Pulmonary artery endothelial cell (primary cell): ENCODE measurements at places on chromosomes 11 and 22. TPM values are rescaled to one million over a fixed set of nuclear protein-coding genes. Genes with fewer than 3 reads are reported as not detected.

The CCDC34 gene
- total RNA-seq = 4.6 and 6.9 TPM in 2 replicates

The HORMAD2 gene
- not detected in 2 replicates for total RNA-seq

The TBX10 gene
- not detected in 2 replicates for total RNA-seq

The ZNF280B gene
- 0.28 and 0.46 TPM in 2 replicates for total RNA-seq

The SLC5A12 gene
- not detected in 2 replicates for total RNA-seq

The GTSE1 gene
- 8.6 and 15.4 TPM in 2 replicates for total RNA-seq

The MS4A4E gene
- not detected in 2 replicates for total RNA-seq

The C11orf68 gene
- 15.2 and 17.3 TPM in 2 replicates for total RNA-seq

The KCNJ5 gene
- total RNA-seq = 0.04 TPM in 1 of 2 replicates, not detected in the other

The SPON1 gene
- not detected in 2 replicates for total RNA-seq

The TMEM191C gene
- 0.56 and 0.92 TPM in 2 replicates for total RNA-seq

The GPR83 gene
- total RNA-seq = not detected in 2 replicates

The OR51B4 gene
- total RNA-seq = not detected in 2 replicates

The CLCF1 gene
- total RNA-seq = 1.6 and 2.2 TPM in 2 replicates

The CCDC188 gene
- total RNA-seq = 4.5 and 10.0 TPM in 2 replicates

The SLC25A18 gene
- total RNA-seq = not detected in 2 replicates

The OR5D16 gene
- total RNA-seq = not detected in 2 replicates

The IL18 gene
- 0.99 and 1.7 TPM in 2 replicates for total RNA-seq

The ARVCF gene
- 52.8 and 79.3 TPM in 2 replicates for total RNA-seq

The RFPL2 gene
- total RNA-seq = not detected in 2 replicates

The PPME1 gene
- 27.2 and 33.9 TPM in 2 replicates for total RNA-seq

The OR2D3 gene
- total RNA-seq = not detected in 2 replicates

The SCGB1D2 gene
- total RNA-seq = not detected in 2 replicates

The PIH1D2 gene
- 0.56 and 1.3 TPM in 2 replicates for total RNA-seq

The OR4A16 gene
- not detected in 2 replicates for total RNA-seq

The SYT8 gene
- total RNA-seq = not detected in 2 replicates

The DSCAML1 gene
- total RNA-seq = not detected in 2 replicates

The SUSD2 gene
- total RNA-seq = 0.07 and 0.18 TPM in 2 replicates

The BIRC2 gene
- total RNA-seq = 50.4 and 71.0 TPM in 2 replicates

The MAPK8IP2 gene
- 0.11 and 0.13 TPM in 2 replicates for total RNA-seq

The OR8G1 gene
- total RNA-seq = not detected in 2 replicates

The OR51I1 gene
- total RNA-seq = not detected in 2 replicates

The HTR3A gene
- not detected in 2 replicates for total RNA-seq

The PICALM gene
- total RNA-seq = 265 and 284 TPM in 2 replicates

The DNAJC24 gene
- total RNA-seq = 15.6 and 16.2 TPM in 2 replicates

The ABCC8 gene
- not detected in 2 replicates for total RNA-seq

The MPZL2 gene
- 116 and 148 TPM in 2 replicates for total RNA-seq

The UPK3A gene
- total RNA-seq = not detected in 2 replicates

The DTX4 gene
- total RNA-seq = 0.20 and 0.21 TPM in 2 replicates
